Left ventricle myocardium superior (tissue), 1 donor: ENCODE measurements at places on chromosomes 2 and 18. TPM values are rescaled to one million over a fixed set of nuclear protein-coding genes. Genes with fewer than 3 reads are reported as not detected.

GRCh38 chr2:183124957-183125255 lies 663 bp downstream of the NUP35 start:
- DNase-seq: no peak

- DNase-seq: no peak
Observed at GRCh38 chr2:145258903-145259579, 739.1 kb upstream of the ZEB2 start.

SP140L gene
- total RNA-seq: 5.7 TPM

SCYGR3 gene
- total RNA-seq: not detected

DNA sequence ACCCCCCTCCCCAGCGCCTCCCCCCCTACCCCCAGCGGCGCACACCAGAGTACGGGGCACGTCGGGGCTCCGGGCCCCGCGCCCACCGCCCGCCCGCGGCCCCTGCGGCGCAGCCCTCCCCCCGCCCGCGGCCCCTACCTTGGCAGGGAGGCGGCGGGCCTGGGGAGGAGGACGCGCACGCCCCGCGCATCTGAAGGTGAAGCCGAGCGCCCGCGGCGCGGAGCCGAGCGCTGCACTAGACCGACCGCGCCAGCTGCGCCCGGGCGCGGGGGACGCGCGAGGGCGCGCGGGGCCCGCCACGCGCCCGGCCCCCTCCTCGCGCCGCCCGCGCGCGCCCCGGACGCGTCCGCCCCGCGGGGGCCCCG lies at the start of gene ZNF516:
TSS of gene ZNF516 (minus strand) at position 237 of the 365 bp plus-strand sequence. CDS start 52,188 bp downstream, outside the sequence.
- DNase-seq: peak; percentile 70

DYSF gene
- total RNA-seq: 49.2 TPM

DNA sequence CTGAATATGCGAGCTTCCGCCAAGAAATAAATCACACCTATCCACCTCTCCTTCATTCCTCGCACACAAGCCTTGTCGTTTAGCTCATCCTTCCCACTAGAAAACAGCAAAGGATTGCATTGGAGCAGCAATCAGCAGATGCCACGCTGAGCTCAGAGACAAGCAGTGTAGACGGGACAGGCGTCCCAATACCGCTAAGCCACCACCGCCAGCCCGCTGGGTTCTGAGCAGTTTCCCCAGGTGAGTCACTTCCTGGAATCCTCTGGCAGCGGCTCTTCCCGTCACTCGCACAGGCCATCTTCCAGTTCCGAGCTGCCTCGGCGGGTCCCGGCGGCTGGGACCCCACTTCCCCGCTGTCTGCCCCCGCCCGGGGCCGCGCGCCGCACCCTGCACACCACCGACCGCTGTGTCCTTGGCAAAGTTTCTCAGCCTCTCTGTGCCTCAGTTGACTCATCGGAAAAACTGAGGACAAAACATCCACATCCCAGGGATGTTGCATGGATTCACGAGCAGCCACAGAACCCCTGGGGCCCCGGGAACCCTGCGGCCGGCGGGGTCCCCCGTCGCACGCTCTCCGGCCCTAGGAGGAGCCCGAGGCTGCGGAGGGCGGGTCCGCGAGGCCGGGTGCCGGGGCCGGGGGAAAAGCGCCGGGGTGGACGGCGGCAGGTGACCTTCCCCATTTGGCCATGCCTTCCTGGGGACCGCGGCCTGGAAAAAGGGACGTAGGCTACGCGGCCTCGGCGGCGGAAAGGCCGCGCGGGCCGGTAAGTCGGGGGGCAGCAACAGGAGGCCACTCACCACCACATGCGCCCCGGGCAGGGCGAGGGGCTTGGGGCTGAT lies 573 bp downstream of the KDSR start:
- DNase-seq: peak; percentile 50

DNA sequence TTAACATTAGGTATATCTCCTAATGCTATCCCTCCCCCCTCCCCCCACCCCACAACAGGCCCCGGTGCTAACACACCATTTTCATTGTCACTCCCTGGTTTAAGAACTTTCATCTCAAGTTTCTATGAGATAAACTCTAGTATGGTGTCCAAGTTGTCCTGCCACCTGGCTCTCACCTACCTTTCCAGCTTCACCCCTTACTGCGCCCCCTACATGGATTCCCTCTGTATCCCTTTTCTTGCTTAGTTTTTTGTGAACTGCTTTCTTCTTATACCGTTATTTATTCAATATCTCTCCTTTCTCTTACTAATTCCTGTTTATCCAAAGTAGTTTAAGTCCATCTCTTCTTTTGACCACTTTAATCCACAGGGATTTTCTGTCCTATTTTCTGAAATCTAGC lies 15.2 kb downstream of the EML4 start:
- no peak for DNase-seq

DNA sequence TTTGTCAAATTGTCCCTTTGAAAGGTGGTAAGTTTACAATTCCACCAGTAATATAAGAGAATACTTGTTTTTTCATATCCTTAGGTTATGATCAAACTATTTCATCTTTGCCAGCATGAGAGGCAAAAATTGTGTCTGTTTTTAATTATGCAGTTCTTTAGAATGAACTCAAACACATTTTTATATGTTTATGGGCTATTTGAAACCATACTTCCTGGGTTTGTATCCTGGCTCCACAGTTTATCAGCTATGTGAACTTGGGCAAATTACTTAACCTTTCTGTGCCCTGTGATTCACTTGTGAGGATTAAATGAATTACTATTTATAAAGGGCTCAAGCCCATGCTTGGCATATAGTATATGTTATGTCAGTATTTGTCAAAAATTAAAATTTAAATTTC lies 109.4 kb downstream of the TANC1 start:
- DNase-seq: no peak

- DNase-seq: no peak
Observed at GRCh38 chr2:196967116-196967515, 40.6 kb upstream of the PGAP1 start.

SLC14A1 gene
- total RNA-seq: 29.7 TPM

DNA sequence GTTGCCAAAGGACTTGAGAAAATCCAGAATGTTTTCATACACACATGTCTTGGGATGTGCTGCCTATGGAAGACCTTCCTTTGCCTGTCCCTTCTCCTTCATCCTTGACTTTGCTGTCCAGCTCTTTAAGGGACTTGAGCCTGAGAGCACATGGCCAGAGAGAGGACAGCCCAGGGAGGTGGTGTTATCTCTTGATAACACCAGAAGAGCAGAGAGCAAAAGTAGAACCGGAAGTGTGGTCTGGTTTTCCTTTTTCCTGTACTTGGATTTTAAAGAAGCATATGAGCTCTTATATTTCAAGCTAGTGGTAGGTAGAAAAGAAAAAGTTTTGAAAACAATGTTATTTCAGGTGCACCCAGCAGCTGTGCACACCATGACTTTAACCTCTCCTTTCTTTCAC lies 94.1 kb upstream of the ZNF532 start:
- DNase-seq: no peak

MYO3B gene
- 0.05 TPM for total RNA-seq

DNA sequence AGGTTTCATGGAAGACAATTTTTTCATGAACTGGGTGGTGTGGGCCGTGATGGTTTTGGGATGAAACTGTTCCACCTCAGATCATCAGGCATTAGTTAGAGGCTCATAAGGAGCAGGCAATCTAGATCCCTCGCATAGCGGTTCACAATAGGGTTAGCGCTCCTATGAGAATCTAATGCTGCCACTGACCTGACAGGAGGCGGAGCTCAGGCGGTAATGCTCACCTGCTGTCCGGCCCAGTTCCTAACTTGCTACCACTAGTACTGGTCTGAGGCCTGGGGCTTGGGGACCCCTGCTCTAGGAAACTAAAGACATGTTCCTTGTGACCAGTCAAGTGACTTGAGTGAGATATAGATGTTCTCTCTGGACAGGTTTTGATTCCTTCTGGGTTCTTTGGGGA lies 49.2 kb downstream of the OXER1 start:
- DNase-seq: no peak

BIRC6 gene
- 32.3 TPM for total RNA-seq

GRCh38 chr2:40380041-40380440 lies 71.8 kb downstream of the SLC8A1 start:
- no peak for DNase-seq

- DNase-seq: no peak
Observed at GRCh38 chr18:7775128-7775527, 208.0 kb downstream of the PTPRM start.
